Hematopoietic multipotent progenitor cell treated with erythropoietin and hydrocortisone succinate and interleukin-3 and kit ligand, for 4 days (in vitro differentiated cells): ENCODE measurements at places on chromosomes 6 and 20.

DNA sequence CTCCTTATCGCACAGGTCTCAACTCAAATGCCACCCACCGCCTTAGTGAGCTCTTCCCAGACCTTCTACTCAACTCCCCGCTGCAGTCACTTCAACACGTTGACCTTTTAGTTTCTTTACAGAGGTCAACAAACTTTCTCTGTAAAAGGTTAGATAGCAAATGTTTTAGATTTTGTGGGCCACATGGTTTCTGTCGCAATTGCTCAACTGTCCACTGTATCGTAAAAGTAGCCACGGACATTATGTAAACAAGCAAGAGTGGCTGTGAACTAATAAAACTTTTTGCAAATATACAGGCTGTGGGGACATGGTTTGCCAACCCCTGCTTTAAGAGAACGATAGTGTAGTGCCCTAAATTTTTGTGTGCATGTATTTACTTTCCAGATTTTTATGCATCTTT is 247.6 kb upstream of the TSHZ2 start:
- DNase-seq = no peak

DNA sequence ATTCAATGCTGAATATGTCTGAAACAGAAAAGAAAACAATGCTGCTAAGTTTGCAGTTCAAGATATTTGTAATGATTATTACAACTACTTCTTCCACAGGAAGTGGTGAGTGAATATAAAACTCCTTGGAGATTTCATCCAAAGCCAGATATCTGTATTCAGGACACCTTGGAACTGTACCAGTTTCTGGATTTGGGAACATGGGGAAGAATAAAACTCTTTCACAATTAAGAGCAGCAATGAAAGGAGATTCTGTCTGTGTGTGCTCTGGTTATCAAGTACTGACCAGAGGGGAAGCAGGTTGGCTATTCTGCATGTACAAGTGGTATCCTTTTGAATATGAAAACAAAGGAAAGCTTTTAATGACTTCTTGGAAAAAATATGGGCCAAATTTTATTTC is 21.1 kb downstream of the ELOVL2 start:
- DNase-seq = no peak

DNA sequence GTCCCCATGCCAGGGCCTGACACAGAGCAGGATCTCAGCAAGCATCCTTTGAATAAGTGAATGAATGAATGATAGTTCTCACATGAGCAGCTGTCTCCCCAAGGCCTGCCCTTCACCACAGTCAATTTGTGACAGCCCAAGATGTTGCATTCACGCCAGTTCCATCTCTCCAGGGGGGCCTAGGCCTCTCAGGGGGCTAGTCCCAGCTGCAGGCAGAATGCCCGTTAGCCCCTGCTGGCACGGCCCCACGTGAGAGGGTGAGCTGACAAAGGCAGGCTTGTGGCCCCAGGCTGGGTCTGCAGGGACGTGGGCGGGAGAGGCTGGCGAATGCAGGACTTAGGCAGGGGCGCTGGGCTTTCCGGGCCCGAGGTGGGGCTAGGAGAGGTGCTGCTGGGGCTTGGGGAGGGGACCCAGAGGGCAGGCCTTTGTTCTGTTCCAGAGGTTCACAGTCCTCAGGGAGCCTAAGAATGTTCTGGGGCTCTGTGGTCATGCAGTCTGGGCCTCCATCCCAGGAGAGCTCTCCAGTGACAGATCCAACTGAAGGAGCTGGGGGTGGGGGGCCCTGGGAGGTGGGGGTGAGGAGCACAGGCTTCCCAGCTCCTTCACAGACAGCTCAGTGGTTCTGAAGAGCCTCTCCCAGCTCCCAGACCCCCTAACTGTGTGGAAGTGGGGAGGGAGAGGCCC is 30.5 kb upstream of the TLDC2 start:
- no peak for DNase-seq

DNA sequence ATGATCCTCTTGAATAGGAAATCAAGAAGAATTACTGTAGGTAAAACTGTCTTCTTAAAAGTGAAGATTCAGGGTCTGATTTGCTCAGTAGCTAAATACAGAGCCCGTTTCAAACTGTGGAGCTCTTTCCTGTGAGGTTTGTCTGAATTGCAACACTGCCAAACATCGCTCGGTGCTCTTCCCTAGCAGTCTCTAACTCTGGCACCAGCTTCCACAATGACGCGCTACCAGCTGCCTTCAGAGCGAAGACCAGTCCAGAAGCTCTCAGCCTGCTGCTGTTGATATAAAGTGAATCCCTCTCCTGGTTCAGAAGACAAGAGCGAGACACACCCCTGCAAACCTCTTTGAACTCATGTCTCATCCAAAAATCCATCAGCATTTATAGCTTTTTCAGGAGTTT is 447.0 kb downstream of the LMBRD1 start:
- no peak for DNase-seq

DNA sequence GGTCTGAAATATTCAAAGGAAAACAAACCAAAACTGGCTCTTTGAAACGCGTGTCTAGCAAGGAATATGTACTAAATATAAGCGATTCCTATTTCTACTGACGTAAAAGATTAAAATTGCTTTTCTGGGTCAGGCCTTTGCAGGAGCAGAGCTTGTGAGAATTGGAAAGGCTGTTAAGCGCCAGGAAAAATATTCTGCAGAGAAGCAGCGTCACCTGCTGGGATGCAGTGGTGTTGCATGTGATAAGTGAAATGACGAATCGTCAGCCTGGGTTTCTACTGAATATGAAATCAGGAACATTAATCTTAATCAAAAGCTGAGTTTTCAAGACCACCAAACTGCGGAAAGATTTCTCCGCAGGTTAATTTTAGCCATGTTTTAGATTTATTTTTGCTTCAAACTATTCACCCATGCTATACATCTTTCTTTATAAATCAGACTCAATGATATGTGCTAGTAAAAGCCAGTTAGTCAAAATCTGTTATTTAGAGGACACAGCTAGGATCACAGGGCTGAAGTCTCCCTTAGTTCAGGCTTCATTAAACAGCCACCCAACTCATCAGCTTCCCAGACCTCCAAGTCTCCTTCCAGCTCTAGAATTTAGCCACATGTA is 67.4 kb downstream of the ALDH8A1 start:
- DNase-seq = peak; percentile 78

DNA sequence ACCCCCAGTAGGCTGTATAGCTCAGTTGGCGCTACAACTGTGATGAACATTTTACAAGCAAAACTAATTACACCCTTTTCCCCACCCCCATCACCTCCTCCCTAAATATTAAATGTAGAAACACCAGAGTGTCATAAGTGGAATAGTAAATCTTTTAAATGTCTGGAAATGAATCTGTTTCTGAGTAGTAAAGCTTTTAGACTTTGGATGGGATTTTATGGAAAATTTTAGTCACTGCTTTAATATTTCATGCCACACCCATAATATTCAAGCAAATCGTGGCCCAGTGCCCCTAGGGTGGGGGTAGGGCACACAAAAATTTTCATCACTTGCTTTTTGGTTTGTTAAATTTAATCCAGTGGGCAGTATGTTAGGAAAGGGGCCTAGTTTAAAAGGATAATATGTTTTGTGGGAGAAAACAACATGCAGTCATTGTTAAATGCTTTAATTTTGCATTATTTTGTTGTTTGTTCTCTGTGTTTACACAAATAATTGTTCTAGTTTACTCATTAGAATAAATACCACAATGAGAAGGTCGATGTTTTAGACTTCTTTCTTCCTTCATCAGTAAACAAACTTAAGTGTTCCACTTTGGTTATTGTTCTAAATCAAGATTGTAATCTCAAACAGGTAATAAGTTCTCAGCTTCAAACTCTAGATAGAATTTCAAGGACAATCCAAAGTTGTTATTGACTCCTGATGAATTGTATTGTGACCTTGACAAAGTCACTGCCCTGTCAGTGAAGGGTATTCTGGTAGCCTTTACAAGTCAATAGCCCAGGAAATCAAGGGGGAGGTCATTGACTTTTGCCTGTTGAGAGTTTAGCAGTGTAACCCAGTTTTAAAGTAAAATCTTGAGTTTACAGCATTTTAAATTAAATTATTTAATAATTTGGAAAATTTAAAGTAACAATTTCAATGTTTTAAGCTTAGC is 79.2 kb downstream of the CBFA2T2 start:
- no peak for DNase-seq

DNA sequence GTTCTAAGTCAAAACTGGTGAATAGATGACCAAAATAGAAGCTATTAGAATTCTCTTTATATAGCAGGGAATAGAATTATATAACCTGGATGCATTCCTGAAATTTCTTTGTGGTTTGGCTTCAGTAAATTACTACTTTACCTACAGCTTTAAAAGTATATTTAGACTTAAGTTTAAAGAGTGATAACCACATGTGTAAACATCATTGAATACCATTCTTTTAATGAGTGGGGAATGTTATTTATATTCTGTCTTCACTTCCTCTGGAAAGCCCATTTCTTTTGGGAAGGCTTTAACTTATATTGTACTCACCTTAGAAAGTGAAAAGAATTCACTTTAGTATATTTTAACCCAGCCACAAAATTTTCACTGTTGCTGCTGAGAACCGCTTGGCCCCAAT is 39.1 kb downstream of the PLEKHG1 start:
- no peak for DNase-seq

GRCh38 chr20:47300071-47300470 is 56.4 kb downstream of the ZMYND8 start:
- no peak for DNase-seq

GRCh38 chr6:4472969-4473642 is 303.1 kb upstream of the CDYL start:
- no peak for DNase-seq

GRCh38 chr6:85726206-85726605 is 83.5 kb upstream of the SYNCRIP start:
- DNase-seq = peak; percentile 15

DNA sequence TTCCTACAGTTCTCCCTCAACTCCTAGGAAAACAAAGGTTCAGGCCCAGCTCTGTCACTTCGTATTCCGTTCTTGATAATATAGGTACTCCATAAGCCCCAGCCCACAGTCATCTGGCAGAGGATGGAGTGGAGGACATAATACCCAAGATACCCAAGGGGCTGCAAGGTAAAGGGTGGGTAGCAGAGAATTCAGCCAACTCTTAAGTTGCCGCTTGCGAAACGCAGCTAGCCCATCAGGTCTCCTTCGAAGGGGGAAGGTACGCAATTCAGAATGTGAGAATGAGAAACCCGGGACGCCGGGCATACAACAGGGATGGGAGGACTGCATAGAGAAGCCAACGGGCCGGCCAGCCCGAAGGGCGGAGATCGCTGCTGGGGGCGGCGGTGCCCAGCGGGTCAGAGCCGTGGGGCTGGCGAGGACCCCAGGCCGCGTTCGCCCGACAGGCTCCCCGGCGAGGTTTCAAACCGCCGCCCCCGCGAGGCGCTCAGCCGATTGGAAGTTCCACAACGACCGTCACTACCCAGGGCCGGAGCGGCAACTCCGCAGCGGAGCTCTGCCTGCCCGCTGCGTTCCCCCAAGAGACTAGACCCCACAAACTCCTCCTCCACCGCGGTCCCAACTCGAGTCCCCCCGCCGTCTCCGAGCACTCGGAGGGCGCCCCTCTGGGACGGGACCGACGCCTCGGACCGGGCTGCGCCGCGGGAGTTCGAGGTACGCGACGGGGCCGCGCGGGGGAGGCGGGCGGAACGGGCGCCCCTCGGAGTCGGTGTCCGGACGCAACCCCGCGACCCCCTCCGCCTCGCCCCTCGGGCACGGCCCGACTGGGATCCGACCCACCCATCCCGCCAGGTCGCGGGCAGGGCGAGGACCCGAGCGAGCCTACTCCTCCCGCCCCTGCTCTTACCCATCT is 911 bp downstream of the CDK19 start:
- DNase-seq = peak; percentile 84

DNA sequence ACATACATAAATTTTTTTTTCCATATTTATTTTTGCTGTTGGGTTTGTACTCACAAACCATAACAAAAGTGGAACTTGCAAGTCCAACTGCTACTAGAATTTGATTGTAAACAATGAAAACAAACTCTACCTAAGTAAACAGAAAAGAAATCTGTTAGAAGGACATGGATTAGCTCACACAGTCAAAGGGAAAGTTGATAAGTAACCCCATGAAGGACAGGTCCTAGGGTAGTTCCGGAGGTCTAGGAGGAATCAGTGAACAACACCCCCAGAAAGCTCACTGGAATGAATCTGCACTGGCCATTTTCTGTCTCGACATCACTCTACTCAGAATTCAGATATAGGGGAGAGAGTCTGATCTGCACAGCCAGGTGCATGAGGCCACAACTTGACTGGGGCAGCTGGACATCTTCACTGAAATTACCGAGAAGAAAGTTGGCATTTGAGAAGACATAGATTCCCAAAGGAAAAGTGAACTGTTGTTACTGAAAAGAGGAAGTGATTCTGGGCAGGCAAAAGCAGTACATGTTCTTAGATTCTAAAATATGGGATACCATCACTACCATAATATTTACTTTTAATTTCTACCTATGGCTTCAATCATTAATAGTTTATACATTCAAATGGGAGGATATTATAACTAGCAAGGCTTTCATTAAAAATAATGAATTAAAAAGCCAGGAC is 76.4 kb downstream of the HMGN3 start:
- DNase-seq = no peak

DNA sequence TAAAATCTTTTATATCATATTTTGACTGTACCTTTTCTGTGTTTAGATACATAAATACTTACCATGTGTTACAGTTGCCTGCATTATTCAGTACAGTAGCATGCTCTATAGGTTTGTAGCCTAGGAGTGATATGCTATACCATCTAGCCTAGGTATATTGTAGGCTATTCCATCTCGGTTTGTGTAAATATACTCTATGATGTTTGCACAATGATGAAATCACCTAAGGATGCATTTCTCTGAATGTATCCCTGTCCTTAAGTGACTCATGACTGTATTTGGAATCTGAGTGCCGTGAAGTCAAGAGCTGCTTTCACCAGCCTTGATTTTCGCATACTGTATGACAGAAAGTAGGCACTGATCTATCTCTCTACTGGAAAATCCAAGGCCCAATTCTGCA is 129.9 kb downstream of the UTRN start:
- DNase-seq = no peak

DNA sequence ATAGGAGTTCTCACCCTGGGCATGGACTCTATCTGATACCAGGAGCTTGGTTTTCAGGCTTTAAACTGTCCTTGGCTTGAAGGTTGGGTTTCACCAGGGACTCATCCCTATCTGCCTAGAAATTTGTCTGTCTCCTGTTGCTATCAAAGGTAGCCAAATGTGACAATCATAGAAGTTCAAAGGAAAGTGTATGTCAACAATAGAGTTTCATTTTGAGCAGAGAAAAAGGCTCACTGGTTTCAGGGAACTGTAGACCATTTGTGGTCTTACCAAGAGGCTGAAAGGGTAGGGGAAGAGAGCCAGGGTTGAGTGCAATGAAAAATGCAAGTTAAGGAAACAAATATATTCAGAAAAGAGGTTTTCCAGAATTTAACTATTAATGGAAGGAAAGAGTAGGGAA is 966.8 kb upstream of the CITED2 start:
- no peak for DNase-seq

DNA sequence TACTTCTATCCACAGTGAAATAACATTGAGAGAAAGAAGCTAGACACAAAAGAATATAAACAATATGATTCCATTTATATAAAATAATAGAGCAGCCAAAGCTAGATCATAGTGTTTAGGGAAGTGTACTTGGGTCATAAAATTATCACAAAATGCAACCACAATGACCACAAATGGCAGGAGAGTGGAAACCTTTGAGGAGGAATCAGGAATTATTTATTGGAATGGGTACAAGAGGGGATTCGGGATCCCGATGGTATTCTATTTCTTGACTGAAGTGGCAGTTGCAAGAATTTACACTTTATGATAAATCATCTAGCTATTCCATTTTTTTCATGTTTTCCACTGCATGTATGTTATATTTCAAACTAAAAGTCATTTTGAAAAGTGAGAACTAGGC is 76.1 kb downstream of the IPCEF1 start:
- no peak for DNase-seq
